ENCODE measurements at places on chromosomes 12 and 14.

DNA sequence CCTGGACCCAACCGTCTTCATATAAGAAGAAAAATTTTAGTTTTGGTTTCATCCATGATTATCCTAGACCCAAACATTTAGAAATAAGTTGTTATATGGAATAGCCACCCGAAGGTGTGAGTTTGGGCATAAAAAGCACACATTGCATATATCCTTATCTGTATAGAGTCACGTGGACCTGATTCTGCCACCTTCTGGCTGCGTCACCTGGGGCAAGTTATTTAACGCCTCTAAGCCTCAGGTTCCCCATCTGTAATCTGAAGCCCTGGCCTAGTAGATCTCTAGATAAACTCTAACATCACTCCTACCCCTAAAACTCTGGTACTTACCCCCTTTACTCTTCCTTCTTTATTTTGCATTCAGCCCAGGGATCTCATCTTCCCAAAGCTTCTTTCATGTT, 14.3 kb upstream of the KRT5 start:
- no peak for DNase-seq

GRCh38 chr12:95718772-95719171, 71.8 kb downstream of the NTN4 start:
- no peak for DNase-seq

- DNase-seq, result no peak
These were observed 200.9 kb upstream of the CAND1 start for GRCh38 chr12:67068204-67068731.

DNA sequence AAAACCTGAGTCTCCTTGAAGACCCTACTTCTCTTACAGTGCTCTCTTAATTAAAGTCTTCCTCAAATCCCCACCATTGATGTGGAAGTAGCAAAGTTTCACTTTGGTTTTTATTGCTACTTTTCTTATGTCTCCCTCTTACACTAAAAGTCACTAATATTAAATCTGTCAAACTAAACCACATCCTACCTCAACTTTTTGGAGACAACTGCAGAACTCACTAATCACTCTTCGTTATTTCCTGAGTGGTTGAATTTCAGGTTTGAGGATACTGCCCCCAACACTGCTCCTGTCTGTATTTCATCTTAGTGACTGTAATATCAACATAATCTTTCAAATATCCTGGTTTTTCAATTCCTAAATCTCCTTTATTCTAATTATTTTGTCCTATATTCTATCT, 213.0 kb upstream of the PDE3A start:
- DNase-seq, result no peak

All from NCI-H446 (cell line).